ENCODE measurements at places on chromosomes 1 and 21.

DNA sequence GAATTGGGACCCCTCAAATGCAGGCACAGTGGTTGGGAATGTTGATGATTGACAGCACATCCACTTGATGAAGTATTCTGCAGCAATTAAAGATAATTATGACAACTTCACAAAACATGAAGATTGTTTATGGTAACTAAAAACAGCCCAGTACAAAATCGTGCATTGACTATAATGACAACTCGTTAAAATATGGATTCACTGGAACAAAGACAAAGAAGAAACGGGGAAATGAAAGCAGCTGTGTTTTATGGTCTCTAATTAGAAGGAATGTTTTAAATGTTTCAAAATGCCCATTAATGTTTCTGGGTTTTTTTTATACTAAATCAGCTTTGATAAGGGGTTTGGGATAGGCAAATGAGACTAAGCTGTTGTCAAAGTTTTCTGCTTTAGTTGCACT is 36.1 kb downstream of the NIPAL3 start:
- no peak for DNase-seq

DNA sequence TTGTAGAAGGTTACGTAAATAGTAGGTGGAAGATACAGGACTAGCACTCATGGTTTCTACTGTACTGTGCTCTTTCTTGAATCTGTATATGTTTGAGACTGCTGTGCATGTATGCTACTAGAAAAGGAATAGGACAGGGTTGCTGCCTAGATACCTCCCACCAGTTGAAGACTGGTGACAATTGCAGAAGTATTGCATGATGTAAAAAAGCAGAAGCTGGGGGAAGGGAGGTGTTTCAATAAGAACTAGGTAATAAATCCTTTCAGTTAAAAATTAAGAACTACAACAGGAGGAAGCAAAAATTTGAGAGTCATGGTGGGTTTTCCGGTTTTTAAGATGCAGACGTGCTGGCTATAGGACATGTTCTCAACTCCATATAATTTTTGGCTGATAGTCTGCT is 88.1 kb downstream of the CCDC30 start:
- no peak for DNase-seq

DNA sequence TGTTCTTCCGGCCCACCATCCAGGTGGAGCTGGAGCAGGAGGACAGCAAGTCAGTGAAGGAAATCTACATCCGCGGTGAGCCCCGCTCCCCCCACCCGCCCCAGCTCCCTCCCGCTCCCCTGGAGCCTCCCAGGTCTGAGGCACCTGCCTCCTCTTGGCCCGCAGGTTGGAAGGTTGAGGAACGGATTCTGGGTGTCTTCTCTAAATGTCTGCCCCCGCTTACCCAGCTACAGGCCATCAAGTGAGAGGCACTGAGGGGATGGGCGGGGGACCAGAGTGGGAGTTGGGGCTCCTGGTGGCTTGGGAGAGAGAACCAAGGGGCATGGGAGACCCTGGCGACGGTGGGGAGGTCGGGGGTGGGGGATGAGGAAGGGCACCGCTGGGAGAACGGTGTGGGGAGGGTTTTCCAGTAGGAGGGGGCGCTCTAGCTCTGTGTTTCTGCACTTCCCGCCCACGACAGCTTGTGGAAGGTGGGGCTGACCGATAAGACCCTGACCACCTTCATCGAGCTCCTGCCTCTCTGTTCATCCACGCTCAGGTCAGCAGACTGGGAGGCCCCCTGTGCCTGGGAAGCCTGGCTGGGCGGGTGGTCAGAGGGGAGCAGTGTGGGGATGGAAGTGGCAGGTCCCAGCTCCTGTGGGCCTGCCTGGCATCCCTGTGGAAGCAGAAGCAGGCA is 4.2 kb downstream of the LRRC71 start:
- DNase-seq = no peak

GRCh38 chr1:30135698-30136097 is 587.7 kb downstream of the MATN1 start:
- no peak for DNase-seq

- DNase-seq = peak; percentile 29
Observed at GRCh38 chr1:94646141-94646643, 104.6 kb upstream of the F3 start.

DNA sequence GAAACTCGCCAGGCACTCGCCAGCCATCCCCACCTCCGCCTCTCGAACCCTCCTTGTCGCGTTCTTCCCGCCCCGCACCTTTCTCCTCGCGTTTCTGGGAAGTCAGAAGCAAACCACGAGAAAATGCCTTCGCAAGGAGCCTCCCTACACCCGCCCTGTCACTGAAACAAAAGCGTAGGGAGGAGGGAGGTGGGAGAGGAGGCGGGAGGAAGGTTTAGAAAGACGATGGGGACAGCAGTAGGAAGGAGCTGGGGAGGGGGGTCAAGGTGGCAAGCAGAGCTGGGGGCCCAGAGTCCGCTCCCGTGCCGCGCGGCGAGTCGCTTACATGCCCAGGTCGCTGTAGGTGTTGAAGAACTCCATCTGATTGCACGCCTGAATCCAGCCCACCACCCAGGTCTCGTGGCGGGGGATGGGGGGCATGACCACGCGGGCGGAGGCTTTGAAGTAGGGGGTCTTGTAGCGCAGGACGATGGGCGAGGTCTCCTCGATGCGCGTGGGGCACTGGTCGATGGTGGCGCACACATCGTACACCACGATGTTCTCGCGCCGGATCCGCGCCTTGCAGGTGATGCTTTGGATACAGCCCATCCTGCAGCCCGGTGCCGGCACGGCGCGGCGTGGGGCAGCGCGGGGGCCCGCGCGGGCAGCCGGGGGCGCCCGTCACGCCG is 1.0 kb downstream of the FAM78B start:
- no peak for DNase-seq

GRCh38 chr1:113787663-113788062 is 24.6 kb downstream of the RSBN1 start:
- no peak for DNase-seq

GRCh38 chr1:81208441-81208840 is 592.3 kb upstream of the ADGRL2 start:
- DNase-seq = no peak

GRCh38 chr1:30586671-30587070 is 136.7 kb downstream of the MATN1 start:
- DNase-seq = no peak

GRCh38 chr1:204978782-204979181 is 64.2 kb upstream of the CNTN2 start:
- no peak for DNase-seq

- no peak for DNase-seq
Observed at GRCh38 chr1:48617252-48617651, 145.2 kb upstream of the SPATA6 start.

- no peak for DNase-seq
Observed at GRCh38 chr1:95073446-95073845, 695 bp upstream of the ALG14 start.

DNA sequence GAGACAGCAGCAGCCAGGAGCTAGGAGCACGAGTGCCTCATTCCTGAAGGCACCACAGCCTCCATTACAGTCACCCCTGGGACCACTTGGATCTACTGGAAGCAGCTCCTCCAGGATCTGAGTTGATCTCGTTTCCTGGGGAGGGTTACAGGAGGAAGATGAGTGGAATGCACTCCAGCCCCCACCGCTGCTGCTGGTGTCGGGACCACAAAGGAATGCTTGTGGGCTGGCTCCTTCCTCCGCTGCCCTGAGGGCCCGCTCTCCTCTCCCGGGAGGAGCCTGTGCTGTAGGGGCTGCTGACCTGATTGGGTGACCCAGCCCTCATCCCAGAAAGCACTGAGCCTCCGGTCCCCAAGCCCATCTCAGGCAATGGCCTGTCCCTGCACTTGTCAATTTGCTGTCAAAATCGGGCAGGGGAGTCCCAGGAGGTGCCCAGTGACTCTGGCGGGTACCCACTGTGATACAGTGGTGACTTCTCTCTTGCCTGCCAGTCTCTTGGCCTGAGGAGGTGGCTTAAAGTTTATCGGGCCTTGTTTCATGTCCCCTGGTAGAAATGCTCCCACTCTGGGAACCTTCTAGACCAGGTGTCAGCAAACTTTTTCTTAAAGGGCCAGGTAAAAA is 23.1 kb downstream of the IL10RB start:
- no peak for DNase-seq

- no peak for DNase-seq
Observed at GRCh38 chr1:206716870-206717673, 32.4 kb downstream of the MAPKAPK2 start.

DNA sequence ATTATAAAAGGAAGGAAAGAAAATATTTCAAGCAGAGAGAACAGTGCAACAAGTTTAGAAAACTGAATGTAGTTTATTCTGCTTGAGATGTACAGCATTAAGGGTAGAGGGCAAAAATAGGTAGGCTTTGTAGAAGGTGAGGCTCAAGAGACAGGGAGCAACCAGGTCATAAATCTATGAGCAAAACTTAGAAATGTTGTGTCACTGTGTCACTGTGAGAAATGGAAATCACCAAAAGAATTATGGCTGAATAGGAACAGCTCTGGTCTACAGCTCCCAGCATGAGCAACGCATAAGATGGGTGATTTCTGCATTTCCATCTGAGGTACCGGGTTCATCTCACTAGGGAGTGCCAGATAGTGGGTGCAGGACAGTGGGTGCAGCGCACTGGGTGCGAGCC is 53.6 kb downstream of the TNFSF4 start:
- DNase-seq = no peak

DNA sequence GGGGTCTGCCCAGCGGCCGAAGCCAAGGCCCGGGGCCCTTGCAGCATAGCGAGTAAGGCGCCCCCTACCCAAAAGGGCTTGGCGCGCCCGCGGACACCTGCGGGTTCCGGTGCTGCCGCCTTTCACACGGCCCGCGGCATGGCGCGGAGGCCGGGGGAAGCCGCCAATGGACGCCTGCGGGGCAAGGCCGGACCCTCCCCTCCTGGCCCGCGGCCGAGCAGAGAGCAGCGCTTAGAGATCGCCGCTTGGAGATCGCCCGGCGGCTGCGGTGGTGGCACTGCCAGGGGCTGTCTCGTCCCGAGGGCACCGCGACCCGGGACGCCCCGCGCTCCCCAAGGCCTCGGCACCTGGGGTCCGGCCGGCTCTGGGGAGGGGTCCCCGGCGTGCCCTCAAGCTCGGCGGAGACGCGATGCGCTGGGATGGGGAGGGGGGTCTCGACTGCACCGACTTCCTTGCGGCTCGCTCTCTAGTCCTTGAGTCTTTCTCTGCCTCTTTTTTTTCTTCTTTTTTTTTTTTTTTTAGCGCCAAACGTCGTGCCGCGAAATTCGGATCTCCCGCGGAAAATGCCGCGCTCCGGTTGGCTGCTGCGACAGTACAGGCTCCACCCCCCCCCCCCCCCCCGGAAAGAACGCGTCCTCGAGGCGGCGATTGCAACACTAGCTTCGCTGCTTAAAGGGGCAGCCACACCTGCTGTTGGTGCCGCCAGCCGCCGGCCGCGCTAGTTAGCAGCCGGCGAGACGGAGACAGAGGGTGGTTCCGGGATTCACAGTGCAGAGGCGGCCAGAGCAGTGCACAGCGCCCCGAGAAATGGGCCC is at the start of gene E2F2:
TSS of gene E2F2 (minus strand) at position 487 of the 815 bp plus-strand sequence. CDS start at position 47, 440 bp downstream.
- DNase-seq = peak; percentile 79

DNA sequence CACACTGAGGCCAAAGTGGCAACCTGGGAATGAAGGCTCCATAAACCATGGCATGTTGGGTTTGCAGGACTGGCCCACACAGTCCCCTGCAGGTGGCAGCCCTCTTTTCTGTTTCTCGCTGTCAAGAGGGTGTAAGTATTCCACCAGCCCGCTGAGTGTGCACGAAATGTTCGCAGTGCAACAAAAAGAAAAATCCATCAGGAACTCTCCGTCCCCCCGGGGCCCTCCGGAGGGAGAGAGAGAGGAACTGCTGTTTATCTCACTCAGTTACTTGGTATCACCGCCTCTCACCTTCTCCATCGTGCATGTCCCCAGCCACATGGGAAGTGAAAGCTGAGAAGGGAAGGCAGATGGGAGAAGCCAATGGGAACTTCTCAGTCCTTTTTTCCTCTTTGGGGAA is 38.3 kb downstream of the NCF2 start:
- no peak for DNase-seq

DNA sequence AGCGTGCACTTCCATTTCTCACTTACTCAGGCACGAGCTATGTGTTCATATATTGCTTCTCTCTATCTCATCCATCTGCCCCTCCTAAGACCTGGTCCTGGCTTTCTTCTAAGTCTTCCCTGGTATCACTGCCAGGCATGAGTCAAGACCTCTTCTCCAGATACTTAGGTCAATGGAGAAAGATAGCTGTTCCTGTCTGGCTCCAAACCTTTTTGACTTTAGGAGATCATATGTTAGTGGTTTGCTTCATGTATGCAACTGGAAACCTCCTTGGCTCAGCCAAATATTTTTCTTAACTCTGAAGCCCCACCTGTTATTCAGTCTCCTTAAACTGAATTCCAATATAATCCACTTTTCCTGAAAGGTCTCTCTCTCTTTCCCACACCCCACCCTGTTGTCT is 211.6 kb upstream of the PTBP2 start:
- no peak for DNase-seq

- no peak for DNase-seq
Observed at GRCh38 chr21:14916676-14917141, 148.1 kb downstream of the NRIP1 start.

DNA sequence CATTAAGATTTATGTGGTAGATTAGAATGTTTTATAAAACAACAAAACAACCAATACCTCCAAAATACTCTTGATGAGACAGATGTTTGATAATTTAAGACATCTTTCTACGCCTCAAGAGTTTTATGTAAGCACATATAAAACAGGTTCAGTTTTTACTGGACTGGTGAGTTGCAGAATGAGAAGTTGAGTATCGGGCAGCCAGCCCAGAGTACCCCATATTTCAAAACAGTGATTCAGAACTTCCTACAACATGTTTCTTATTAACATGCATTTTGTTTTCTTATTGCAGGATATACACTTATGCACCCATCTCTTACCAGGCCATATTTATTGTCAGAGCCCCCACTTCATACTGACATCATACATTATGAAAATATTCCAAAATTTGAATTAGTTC is 91.4 kb upstream of the RAVER2 start:
- DNase-seq = no peak

GRCh38 chr1:21034725-21035628 is 141.7 kb downstream of the EIF4G3 start:
- DNase-seq = no peak

GRCh38 chr1:168428063-168428731 is 115.6 kb downstream of the XCL2 start:
- no peak for DNase-seq

GRCh38 chr1:245310571-245311531 is 156.1 kb downstream of the KIF26B start:
- DNase-seq = no peak

DNA sequence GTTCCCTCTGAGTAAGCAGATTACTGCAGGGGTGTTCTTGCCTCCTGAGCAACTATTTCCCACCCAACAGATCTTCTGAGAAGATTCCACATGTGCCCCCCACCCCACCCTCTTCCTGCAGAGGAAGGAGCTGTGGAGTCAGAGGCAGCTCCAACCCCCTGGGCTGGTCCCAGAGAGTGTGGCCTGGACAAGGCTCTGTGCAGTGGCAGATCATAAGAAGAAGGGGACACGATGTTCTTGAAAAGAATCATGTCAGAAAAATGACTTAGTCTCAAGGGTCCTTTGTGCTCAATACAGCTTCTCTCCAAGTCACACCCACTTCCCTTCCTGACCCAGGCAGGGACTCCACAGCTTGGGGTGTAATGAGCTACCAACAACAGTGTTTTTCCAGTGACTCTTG is 95.2 kb downstream of the SYF2 start:
- DNase-seq = no peak
